Vagina (tissue), 2 donors: ENCODE measurements at places on chromosomes 16 and 17.

DNA sequence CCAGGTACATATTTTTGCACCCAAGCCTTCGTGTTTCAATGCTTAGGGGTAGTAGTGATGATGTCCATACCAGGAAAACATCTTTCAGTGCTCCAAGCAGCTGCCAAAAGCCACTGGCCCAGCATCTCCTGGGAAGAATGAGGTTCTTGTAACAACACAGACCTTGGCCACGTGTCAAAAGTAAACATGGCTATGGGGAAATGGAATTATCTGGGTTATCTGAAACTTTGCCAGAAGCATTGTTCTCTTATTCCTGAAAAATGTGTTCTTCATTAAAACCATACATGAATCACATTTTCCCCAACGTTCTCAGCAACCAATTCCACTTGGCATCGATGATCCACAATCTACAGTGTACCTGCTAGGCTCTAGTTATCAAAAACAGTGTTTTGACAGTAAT, 524.2 kb upstream of the EEF2KMT start:
- no peak for DNase-seq

DNA sequence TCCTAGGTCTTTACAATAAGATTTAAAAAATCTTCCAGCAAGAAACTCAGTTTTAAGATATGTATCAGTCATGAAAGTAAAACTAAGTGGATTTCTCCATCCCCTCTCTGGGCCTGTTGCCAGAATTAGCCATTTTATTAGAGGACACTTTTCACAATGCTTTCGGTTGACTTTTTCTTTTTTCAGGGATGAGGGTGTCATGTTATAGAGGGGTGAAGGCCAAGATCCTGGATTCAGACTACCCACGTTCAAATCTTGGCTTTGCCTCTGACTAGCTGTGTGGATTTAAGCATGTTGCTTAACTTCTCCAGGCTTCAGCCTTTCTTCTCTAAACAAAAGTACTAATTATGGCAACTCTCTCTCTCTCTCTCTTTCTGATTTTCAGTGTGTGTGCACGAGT, 111.7 kb upstream of the COX10 start:
- no peak for DNase-seq

- no peak for DNase-seq
These were observed 233.6 kb downstream of the CPPED1 start for GRCh38 chr16:12570046-12570618.

- no peak for DNase-seq
These were observed 2.3 kb upstream of the GRB2 start for GRCh38 chr17:75407655-75408352.

DNA sequence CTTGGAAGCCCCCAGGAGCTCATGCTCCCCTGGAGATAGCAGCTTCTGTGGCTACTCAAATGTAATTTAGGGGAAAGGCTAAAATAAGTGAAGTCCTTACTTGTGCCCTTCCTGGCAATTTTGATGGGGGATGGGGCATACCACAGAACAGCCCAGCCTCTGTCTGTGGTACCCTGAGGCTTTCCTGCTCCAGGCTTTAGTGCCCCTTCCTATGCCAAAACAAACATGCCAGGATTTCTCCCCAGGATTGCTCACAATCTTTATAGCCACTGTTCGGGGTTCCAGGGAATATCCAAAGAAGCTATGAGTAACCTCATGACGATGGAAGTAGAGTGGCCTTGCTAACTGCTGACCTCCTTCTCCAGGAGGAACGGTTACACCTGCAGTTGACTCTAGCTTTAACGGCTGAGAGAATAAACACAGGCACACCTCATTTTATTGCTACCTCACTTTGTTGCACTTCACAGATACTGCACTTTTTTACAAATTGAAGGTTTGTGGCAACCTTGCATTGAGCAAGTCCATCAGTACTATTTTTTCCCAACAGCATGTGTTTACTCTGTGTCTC, 24.9 kb downstream of the CCL4 start:
- DNase-seq = no peak

DNA sequence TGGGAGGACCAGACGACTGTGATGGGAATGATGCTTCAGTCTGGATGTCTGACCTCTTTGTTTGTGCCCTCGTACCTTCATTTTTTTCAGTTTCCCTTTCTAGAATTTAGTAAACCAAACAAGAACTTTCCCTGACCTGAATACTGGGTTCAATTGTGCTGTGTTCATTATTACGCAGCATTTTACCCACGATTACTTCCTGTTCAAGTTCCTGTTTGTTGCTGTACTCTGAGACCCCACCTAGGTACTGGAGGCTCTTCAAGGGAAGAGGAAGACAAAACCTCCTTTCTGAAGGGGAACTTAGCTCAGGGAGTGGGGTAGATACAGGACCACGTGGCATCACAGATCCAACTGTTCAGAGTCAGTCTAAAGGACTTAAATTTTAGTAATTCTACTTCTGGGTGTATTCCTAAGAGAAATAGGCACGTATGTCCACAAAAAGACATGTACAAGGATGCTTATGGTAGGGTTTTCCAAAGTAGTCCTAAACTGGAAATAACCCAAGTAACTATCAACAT, 9.2 kb upstream of the PRKCB start:
- no peak for DNase-seq

DNA sequence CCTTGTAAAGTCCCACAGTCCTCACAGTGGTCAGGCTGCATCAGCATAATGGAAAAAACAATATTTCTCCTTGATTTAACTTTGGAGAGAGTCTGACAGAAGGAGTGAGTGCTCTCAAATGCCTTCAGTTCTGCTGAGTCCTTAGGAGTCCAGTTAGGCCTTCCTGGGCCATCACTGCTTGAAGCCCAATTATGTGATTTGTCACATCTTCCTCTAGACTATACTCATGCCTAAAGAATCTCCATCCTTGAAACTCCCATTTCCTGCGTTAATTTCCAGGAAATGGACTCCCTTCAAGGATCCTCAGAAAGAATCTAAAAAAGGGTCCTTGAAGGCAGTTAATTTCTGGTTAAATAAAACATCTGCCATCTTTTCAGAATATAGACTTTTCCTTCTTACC, 52.8 kb downstream of the SLFN5 start:
- no peak for DNase-seq

GRCh38 chr16:4360538-4361021, 9.5 kb upstream of the PAM16 start:
- DNase-seq = no peak

DNA sequence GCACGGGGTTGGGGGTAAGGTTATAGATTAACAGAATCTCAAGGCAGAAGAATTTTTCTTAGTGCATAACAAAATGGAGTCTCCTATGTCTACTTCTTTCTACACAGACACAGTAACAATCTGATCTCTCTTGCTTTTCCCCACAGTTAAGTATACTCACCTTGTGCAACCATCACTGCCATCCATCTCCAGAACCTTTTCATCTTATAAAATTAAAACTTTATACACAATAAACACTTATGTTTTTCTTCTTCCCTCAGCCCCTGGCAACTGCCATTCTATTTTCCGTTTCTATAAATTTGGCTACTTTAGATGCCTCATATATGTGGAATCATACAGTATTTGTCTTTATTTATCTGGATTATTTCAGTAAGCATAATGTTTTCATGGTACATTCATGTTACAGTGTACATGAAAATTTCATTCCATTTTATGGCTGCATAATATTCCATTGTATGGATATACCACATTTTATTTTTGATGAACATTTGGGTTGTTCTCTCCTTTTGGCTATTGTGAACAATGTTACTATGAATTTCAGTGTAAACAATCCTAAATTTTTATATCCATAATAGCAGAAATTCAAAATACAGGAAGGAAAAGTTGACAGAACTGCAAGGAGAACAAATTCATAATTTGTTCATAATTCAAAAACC, 25.7 kb upstream of the FA2H start:
- no peak for DNase-seq

- DNase-seq = no peak
These were observed 1.1 kb downstream of the GLIS2 start for GRCh38 chr16:4316864-4317531.

DNA sequence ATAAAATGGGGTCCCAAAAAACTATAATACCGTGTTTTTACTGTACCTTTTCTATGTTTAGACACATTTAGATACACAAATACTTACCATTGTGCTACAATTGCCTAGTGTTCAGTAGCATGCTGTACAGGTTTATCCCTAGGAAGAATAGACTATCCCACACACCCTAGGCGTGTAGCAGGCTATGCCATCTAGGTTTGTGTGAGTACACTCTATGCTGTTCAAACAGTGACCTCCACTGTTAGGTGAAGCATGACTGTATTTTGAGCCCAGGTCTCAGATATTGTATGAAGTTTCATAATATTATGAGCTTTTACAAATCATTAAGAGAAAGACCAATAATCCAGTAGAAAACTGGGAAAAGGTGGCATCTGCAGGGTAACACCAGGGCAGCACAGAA, 23.6 kb downstream of the MILR1 start:
- no peak for DNase-seq

DNA sequence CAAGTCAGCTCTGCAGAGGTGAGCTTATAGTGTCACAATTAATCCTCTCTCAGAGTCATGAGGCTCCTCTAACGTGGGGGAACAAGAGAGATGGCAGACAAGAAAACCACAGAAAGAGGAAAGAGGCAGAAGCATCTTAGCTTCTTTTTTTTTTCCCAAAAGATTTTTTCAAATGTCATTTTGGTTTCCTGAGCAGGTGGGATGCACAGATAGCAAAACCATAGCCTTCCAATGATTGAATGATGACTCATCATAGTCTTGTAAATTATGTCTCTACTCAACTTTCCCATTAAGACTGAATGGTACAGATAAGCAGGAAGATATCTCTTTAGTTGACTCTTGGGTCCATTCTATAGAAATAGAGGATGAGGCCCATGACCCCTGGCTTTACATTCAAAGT, 162.8 kb upstream of the ZFHX3 start:
- DNase-seq = no peak

DNA sequence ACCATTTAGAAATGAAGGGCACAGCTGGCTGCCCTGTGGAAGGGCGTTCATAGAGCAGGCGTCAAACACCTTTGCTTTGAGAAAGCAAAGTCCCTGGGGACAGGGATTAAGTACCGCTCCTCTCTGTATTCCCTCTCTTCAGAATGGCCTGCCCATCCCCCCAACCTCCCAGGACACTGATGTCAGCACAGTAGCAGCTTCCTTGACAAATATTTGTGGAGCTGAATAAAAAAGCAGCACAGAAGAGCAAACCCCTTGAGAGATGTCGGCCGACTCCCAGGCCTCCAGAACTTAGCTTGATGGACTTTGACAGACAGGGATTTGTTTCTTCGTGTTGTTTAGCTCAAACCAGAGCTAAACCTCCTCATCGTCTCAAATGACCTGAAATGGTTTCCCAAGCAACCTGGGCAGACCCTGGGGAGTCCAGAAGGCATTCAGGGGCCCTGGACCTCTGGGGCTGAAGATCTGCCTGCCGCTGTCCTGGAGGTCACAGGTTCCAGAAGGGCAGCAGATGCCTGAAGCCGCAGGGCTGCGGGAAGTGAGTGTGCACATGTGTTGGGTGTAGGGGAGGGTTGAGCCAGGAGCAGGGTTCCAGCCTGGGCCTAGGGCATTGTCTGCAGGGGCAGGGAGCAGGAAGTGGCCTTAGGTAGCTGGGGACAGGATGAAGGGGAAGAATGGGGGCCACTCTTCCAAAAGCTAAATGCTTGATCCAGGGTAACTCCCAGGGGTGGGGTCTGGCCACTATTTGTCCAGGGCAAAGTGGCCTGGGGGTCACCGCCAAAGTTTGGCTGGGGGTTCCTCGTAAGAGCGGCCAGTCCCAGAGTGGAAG, 42.3 kb upstream of the NKD1 start:
- no peak for DNase-seq

- no peak for DNase-seq
These were observed 21.1 kb downstream of the ARHGAP23 start for GRCh38 chr17:38449364-38449763.
